ENCODE measurements at places on chromosomes 7 and 10.

GRCh38 chr10:63099734-63100133 is 33.4 kb upstream of the NRBF2 start:
- no peak for DNase-seq

DNA sequence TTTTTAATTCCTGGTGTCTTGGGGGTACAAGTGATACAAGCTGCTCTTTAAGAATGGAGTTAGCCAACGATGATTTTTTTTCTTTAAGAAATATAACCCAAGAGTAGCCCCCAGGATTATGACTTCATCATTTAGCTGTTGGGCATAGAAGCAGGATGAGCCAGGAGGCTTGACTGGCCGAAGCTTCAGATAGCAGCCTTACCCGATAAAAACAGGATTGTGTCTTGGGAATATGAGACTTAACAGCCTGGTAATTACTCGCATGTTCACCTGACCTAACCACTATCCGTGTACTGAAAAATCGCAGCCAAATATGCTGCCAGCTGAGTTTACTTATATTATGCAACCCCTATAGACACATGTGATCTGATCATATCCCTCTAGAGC is 346.0 kb upstream of the BMPER start:
- DNase-seq, result no peak

- no peak for DNase-seq
Measured at GRCh38 chr7:148620749-148621359, 30.3 kb downstream of the C7orf33 start.

- no peak for DNase-seq
Measured at GRCh38 chr10:5284311-5285057, 80.3 kb upstream of the UCN3 start.
